ENCODE measurements at places on chromosomes 2 and 18.

GRCh38 chr2:26196683-26197418, 24.0 kb downstream of the GAREM2 start:
- no peak for DNase-seq

DNA sequence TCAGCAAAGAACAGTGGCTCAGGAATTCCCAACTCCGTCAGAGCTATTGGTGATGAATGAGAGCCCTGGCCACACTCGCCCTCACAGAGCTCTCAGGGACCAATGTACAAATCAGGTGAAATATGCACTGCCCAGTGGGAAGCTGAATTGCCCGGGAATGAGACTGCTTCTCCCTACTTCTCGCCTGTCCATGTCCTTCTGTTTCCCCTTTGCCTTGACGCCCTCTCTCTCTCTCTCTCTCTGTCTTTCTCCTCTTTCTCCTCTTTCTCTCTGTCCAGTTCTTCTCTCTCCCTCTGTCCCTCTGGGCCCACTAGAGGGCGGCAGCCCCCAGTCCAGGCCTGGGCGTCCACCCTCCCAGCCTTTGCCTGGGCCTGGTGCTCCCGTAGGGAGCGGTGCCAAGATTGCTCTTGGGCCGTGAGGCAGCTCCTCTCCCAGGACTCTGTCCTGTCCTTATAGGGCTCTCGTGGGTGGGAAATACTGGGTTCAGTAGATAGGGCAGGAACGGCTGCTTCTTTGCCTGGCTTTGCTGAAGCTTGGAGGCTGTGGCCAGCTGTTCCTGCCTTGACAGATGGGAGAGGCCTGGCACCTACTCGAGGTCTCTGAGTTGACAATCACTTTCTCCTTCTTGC, 28.4 kb upstream of the PUM2 start:
- DNase-seq, result no peak

DNA sequence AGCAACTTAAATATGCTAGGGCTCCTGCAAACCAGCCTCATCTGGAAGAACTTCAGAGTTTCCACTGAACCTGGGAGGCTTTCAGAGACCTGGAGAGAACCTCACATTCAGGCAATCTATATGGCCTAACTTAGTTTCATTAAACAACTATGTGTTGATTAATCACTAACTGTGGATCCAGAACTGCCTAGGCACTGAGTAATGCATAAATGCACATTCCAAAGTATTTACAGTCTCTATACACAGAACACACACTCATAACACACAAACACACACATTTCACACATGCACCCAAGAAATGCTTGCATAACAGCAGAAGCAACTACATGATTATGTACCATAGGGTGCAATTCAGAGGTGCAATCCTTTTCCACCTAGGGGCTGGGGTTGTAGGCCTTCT, 552.8 kb downstream of the BCL11A start:
- DNase-seq, result no peak

GRCh38 chr2:101779656-101780055, 82.1 kb downstream of the MAP4K4 start:
- no peak for DNase-seq

- no peak for DNase-seq
Observed at GRCh38 chr2:2708575-2709430, 377.7 kb upstream of the MYT1L start.

GRCh38 chr18:48222118-48222517, 187.1 kb downstream of the ZBTB7C start:
- DNase-seq, result no peak

DNA sequence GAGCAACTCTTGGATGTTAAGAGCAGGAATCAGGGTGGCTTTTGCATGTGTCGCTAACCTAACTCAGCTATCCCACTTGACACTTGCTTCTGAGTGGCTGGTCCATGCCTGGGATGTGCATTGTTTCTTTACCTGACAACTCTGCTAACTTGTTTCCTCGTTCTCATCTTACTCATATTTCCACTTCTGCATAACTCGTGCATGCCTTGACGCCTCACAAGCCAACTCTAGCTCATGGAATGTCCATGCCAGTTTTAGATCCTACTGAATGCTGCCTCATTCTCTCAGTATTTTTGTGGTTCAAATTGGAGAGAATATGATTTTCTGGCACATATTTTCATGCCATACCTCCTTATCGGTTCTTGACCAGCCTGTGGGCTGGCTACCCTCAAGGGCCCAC, 52.5 kb downstream of the CDCA7 start:
- no peak for DNase-seq

- DNase-seq, result no peak
Observed at GRCh38 chr2:190714958-190715357, 66.1 kb downstream of the NAB1 start.

DNA sequence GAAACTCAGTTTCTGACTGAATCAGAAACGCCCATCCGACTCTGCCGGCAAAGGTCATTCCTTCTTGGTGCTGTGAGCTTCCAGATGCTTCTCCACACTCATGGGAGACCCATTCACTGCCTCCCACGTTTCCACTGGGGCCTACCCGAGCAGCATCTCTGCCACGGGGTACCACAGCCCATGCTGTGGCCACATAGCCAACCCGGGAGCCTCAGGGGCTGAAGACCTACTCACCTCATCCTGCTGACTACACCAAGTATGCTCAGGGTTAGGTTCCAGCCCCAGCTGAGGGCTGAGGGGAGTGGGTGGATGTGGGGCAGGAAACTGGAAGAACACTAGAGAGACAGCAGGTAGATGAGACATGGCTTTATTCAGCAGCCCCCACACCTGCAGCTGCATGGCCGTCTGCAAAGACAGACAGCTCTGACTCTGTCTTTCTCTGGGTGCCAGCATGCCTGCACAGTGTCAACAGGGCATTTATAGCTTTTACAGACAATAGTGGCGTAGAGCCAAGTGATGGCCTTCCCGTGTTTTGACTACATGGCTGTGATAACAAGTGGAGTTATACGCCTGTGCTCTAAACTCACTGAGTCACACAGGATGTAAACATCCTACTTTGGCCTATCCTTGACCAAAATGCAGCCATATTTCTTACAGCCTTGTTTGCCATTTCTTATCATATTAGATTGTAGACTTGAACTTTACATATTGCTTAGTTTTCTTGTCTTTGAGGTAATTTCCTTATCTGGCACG, 16.5 kb upstream of the KLHL23 start:
- no peak for DNase-seq

DNA sequence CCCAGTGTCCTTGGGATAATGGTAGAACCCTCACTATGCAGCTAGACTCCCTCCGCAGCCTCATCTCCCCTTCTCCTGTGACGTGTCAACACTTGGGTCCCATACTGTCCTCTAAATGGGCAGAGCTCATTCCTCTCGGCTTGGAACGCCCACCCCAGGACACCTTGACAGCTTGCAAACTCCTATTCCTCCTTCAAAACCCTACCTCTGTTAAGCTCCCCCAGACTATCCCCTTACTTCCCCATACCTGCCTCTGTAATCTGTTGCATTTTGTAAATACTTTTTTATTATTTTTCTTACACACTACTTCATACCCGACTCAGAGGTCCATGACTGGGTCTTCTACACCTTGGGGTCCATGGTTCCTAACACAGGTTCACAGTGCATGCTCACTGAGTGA, 28.0 kb downstream of the STEAP3 start:
- DNase-seq, result no peak

GRCh38 chr2:71728036-71728435, 274.7 kb downstream of the DYSF start:
- no peak for DNase-seq

DNA sequence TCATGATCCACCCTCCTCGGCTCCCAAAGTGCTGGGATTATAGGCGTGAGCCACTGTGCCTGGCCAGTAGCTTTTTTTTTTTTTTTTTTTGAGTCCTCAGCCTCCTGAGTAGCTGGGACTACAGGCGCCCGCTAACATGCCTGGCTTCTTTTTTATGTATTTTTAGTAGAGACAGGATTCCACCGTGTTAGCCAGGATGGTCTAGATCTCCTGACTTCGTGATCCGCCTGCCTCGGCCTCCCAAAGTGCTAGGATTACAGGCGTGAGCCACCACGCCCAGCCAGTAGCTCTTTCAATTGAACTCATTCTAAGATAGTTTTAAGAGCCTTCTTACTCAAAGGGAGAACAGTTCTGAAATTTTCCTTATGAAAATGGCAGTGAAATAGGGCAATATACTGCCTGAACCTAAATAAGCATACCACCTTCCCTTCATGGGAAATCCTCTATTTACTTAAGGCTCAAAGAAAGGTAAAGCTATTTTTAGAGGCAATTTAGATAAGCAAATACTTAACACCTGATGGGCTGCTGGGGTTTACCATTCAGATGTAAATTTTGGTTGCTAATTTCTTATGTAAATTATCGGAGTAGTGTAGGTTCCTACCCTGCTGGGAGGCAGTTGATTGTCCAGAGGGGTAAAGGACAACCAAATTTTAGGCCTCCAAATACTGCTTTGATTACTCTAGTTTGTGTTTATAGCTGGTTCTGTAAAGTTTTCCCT, 144.7 kb downstream of the GREB1L start:
- no peak for DNase-seq

GRCh38 chr2:77296791-77297190, 225.4 kb downstream of the LRRTM4 start:
- DNase-seq, result no peak

DNA sequence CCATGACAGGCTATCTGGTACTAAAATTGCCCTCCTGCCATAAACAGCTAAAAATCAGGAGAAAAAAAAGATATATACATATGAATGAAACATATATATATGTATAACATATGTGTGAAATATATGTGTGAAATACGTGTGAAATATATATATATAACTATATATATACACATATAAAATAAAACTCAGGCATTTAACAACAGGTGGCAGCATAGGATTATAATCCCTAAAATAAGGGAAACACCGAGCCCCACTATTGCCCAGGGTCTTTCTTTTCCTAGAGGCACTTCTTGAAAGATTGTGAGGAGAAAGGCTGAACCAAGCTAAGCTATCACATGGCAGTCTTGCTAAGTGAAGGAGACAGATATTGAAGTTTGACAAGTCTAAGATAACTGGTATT, 65.9 kb upstream of the CYTIP start:
- DNase-seq, result no peak

DNA sequence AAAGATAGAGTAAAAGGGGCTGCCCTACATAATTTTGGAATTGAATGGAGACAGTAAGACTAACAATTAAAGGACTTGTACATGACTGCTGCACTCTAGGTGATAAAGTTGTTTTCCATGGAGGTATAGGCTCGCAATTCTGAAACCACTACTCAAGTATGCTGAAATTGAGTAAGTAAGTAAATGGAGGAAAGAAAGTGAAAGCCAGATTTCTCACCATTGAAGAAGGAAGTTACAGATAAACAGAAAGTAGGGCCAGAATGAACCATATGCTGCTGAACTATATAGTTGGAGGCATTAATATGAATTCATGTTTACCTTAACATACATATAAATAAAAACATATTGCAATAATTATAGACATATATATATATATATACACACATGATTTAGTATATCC, 225.7 kb upstream of the ST6GAL2 start:
- DNase-seq, result no peak

DNA sequence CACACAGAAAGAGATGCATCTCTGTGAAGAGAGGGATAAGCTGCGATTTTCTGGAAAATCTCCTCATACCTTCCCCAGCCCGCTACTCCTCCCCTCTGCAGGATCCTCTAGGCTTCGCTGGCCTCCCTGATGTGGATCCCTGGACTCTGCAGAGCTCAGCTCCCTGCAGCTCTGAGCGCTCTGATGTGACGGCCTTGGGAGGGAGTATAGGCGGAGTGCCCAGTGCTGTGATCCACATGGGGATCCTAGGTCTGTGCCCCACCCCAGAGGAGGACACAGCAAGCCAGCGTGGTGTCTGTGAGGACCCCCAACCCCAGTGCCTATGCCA, 111.0 kb downstream of the GYPC start:
- DNase-seq, result no peak

- DNase-seq, result no peak
Observed at GRCh38 chr2:109200616-109201464, 71.8 kb downstream of the SH3RF3 start.

GRCh38 chr2:223012291-223012690, 39.7 kb upstream of the KCNE4 start:
- no peak for DNase-seq

DNA sequence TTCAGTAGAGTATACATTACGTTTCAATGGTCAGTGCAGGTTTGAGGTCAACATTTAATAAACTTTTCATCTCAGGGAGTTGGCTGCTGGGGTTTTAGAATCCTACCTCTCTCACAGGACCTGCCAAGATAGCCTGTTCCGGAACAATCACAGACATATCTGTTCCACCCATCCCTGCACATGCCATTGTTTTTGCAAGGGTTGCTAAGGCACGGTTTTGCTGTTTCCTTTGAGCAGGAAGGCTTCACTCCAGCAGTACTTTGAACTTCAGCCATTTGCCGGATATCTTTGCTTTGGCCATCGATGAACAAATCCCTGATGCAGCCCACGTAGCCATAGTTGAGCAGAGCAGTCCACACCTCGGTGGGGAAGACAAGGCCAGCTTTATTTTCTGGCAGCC, 493.8 kb downstream of the NRXN1 start:
- no peak for DNase-seq

GRCh38 chr2:43227830-43228281, 1.4 kb upstream of the ZFP36L2 start:
- no peak for DNase-seq

- no peak for DNase-seq
Observed at GRCh38 chr2:125254010-125254409, 1228.9 kb downstream of the CNTNAP5 start.

DNA sequence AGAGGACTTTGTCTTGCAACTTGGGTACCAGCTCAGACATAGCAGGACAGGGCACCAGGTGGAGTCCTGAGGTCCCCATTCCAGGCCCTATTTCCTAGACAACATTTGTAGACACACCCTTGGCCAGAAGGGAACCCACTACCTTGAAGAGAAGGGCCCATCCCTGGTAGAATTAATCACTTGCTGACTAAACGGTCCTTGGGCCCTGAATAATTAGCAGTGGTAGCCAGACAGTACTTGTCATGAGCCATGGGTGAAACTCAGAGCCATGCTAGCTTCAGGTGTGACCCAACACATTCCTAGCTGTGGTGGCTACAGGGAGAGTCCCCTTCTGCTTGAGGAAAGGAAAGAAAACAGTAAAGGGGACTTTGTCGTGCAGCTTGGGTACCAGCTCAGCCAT, 28.5 kb upstream of the ACTR2 start:
- no peak for DNase-seq

- no peak for DNase-seq
Observed at GRCh38 chr2:207044379-207045362, 105.4 kb downstream of the CPO start.

DNA sequence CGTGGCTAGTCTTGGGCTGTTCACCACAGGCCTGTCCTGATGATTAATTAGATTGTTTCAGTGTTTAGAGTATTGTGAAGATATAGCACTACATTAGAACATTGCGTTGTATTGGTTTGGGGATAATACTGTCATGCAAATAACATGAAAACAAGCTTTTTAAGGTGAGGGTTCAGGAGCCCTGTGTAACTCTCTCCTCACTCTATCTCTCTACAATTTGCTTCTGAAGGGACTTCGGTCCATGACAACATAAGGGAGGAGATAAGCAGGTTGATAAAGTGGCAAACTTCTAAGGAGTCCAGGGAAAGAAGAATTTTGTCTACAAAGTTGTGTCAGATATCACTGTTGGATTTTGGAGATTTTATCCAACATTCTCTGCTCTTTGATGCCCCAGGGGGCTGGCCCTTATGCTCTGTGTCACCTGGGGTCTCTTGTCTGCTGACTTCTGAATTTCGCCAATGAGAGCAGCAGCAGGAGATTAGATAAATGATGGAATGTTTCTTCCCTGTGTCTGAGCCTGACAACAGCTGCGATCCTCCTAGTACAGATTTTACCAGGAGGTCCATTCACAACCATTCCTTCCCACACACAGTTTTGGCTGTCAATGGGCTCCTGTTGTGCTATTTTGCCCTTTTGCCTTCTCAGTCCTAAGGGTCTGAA, 3.3 kb downstream of the TNP1 start:
- DNase-seq, result no peak

GRCh38 chr2:17849275-17849674, 29.2 kb upstream of the KCNS3 start:
- no peak for DNase-seq
